Stimulated activated CD4-positive, alpha-beta T cell treated with anti-CD3 and anti-CD28 coated beads, TNF-alpha, amount 100 ng/mL, for 48 hours (primary cell): ENCODE measurements at places on chromosomes 1 and 21.
A peak's percentile ranks its signal among the peaks of the same experiment; 100 is the strongest.

GRCh38 chr1:245549996-245550719 lies 395.4 kb downstream of the KIF26B start:
- no peak for DNase-seq

DNA sequence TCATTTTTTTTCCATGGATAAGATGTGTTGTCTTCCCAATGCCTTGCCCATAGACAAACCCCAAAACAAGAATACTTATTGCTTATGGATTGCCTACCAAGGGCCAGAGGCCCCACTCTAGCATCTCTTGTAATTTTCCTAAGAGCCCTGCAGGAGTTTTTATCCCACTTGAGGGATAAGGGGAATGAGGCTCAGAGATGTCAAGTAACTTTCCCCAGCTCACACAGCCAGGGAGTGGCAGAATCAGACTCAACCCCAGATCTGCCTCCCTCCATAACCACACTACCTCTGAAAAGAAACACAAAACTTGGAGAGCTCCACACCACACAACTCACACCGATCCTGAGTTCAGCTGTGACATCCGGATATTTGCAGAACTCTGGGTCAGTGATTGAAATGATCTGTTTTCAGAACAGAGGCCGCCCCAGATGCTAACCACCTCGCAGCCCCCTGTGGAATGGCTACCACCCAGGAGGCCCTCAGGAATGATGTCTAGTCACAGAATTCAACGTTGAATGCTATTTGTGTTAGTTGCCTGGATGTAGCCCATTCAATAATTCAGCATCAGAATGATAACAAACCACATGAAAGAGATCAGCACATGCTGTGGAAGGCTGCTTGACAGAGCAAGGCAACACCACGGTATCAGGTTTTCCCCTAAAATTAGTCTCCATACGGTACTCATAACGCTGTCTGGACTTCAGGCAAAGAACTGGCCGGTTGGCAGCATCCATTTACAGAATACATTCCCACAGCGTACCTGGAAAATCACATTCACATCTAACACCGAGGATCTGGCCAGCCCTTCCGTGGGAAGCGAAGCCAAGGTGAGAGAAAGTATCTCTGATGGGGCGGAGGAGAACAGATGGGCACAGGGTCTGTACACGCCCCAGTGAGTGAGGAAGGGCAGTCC lies 231.9 kb downstream of the TOMM20 start:
- DNase-seq = no peak

DNA sequence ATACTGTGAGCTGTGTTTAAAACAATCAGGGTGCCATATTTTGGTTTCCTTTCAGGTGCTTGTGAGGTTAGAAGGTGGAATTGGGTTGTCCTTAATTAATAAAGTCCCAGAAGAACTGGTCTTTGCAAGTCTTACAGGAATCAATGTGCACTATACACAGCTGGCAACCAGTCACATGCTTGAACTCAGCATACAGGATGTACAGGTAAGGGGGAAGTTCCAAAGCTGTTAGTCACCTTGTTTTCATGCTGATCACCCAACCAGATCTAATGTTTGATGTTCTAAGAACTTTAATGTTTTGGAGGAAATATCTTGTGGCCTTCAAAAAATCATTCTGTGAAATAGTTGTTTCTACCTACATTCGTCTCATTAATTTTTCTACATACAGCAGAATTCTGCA lies 156.3 kb downstream of the VPS13D start:
- no peak for DNase-seq

DNA sequence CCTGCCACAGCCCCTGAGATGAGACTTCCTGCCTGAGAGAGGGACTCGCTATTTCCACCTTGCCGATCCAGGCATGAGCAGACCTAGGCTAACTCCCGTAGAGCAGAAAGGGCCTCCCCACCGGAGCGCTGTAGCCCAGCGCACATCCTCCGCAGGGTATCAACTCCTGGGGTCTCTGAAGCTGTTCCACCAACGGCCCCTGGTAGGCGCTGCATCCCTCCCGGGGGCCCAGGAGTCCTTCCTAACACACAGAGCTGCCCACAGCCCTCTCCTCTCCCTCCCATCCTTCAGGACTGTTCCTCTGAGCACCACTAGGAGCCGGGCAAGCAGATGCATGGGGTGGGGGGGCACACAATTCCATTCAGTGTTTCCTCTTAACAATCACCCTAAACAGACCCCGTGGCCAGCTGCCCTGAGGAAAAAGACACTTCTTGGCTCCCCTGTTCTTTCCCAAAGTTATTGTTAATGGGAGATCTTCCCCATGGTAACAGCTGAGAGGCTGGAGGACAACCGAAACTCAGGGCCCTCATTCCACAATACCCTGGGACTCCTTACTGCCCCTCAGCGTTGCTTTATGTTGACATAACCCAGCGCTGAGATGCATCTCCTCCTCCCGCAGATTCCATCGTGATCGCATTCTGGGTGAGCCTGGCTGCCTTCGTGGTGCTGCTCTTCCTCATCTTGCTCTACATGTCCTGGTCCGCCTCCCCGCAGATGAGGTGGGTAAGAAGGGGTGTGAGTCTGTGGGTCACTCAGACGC lies 7.5 kb downstream of the MRAP start:
- no peak for DNase-seq

DNA sequence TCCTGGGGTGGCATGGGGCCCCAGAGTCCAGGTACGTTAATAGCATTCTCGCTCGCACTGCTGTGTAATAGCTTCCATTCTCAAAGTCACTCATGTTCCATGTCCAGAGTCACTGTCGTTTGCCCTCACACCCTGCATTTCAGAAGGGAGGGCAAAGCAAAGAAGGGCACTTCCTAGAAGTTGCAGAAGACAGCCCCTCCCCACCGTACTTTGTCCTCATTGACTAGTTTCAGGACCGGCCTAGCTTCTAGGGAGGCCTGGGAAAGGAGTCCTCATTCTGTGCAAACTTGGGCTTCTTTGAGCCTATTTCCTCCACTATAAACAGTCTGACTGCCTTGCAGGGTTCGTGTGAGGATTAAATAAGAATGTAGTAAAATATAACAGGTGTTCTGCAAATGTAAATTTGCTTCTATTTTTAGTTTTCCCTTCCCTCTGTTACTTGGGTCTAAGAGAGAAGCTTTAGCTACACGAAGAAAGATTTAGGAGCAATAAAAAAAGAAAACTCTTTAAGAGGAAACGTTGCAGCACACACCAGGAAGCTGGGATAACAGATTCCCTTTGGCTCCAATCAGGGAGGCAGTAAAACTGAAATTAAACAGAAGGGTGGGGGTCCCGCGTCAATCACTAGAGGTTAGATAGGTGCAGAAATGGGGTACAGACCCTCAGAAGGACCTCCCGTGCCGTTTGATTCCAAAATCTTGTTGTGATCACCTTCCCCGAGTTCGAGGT lies 40.1 kb downstream of the ACTL8 start:
- no peak for DNase-seq

DNA sequence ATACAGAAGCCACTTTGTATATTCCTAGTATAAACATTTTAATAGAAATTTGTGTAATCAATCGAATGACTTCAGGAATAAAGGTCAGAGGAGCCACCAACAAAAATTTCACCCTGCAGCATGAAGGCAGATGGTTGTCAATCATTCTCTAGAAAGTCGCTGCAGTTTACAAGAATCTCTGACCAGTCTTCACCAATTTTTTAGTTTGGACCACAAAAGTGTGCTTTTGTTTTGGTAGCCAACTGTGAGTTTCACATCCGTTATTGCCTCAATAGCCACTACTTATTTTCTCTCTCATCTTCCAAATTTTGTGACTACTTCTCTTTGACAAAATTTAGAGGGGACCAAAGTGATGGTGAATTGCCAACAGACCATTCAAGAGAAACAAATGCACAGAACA lies 1155.6 kb downstream of the AMY1C start:
- no peak for DNase-seq

GRCh38 chr1:1966071-1966740 lies 37.4 kb downstream of the CFAP74 start:
- DNase-seq = no peak

- DNase-seq = no peak
These were observed 33.6 kb downstream of the RUNX1 start for GRCh38 chr21:35015435-35016024.

GRCh38 chr1:176241385-176242015 lies 34.4 kb upstream of the COP1 start:
- DNase-seq = no peak

GRCh38 chr1:155091071-155092051 lies 12.7 kb downstream of the EFNA3 start:
- DNase-seq = peak; percentile 80

- DNase-seq = no peak
These were observed 4.5 kb downstream of the EDARADD start for GRCh38 chr1:236398538-236398937.

DNA sequence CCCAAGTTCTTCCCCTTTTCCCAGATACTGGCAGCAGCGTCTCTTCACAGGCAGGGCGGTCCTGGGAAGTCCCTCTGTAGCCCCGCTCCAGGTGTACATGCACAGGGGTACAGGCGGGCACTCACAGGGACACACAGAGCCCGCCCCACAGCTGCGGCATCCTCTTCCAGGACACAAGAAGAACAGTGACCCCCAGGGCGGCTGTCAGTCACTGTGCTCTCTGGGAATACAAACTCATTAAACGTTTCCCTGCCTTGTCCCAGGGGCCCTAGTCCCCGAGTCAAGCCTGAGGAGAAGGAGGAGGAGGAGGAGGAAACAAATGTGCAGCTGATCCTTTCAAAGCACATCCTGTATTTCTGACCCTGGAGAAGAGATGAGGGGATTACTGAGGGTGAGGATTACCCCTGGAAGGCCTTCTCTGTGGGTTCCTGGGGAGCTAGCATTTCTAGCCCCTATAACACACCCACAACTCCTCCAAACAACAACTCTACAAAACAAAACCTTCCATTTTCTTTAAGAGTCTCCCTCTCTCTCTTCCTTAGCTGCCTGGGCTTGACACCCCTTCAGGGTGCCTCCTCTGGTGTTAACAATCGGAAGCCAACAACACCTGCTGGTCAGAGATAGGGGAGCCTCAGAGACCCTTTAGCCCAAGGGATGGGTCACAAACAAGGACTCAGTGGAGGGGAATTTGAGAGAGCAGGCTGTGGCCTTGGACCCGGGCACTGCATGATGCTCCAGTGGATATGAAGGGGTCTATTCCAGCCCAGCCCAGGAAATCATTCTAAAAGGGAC lies 28.4 kb upstream of the DMBX1 start:
- DNase-seq = no peak

DNA sequence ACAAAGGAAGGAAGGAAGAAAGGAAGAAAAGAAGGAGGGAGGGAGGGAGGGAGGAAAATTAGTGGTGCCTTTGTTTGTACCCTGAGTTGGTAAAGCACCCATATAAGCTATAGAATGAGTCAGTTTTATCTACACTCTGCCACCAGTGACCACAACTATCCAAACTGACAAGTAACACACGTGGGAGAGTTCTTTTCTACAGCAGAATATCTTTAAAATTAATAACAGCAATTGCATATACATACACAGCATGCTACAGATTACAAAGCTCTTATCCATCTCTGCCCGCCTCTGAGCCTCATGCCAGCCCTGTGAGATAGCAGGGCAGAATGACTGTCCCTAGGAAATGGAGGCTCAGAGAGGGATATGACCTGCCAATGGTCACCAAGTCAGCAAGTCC lies 20.3 kb downstream of the CDCP2 start:
- no peak for DNase-seq

- no peak for DNase-seq
These were observed 155.4 kb downstream of the ZNF648 start for GRCh38 chr1:181905944-181906597.

DNA sequence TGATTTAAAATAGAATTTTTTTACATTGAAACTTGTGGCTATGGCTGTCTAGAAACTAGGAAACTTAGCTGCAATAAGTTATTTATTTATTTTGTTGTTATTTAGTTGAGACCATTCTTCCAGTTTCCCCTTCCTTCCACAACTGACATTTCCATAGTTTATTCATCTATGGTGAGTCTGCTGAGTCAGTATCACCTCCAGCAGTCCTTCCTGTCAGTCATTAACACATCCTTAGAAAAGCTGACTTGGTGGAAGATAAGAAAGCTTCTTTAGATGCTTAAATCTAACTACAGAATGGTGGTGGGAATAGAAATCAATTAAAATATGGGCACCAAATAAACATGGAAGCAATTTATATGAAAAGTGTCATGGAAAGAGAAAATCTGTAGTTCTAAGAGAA lies 714.0 kb downstream of the RWDD3 start:
- no peak for DNase-seq

- DNase-seq = no peak
These were observed 138.8 kb upstream of the WNT4 start for GRCh38 chr1:22281521-22282363.

- DNase-seq = no peak
These were observed 125.0 kb downstream of the TIAM1 start for GRCh38 chr21:31218830-31219608.

DNA sequence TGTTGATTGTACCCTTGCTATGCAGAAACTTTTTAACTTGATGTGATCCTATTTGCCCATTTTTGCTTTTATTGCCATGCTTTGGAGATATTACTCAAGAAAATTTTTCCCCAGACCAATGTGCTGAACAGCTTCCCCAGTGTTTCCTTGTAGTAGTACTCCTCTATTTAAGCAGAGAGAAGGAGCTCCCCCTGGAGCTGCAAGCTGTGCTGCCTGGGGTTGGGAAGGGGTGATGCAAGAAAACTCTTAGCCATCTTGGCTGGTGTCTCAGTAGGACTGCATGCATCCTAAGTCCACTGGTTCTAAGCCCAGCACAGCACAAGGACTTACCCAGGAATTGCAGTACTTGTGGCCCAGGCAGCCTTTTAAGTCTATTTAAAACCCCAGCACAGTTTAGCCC lies 121.6 kb downstream of the NTMT2 start:
- no peak for DNase-seq

DNA sequence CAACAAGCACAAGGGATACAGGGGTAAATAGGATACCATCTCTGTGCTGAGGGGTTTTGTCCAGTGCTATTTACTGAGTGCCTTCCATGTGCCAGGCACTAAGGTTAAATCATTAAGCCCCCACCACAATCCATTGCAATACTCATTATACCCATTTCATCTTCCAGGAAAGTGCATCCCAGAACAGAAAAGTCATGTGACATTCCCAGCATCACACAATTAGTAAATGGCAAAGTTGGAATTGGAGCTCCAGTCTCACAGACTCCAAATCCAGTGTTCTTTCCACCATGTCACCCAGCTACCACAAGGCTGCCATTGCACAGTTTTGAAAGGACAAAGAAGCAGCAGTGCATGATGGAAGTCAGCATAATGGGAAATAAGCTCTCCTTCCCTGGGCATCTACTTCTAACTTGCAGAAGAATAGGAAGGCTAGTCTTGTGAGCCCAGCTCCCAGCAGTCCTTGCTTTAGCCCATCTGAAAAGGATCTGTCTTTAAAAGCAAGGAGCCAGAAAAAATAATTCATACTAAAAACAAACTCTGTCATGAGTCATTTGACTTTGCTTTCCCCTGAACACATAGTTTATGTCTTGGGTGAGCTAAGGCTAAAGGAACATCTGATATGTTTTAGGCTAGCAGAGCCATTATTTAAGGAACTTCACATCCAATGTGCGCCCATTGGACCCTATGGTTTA lies 111.4 kb upstream of the HOOK1 start:
- DNase-seq = no peak

- DNase-seq = peak; percentile 96
These were observed at the start of gene PNRC2 for GRCh38 chr1:23959461-23960290. Gene PNRC2 (plus strand): TSS chr1:23959828. CDS start chr1:23961458, 1,630 bp downstream.

DNA sequence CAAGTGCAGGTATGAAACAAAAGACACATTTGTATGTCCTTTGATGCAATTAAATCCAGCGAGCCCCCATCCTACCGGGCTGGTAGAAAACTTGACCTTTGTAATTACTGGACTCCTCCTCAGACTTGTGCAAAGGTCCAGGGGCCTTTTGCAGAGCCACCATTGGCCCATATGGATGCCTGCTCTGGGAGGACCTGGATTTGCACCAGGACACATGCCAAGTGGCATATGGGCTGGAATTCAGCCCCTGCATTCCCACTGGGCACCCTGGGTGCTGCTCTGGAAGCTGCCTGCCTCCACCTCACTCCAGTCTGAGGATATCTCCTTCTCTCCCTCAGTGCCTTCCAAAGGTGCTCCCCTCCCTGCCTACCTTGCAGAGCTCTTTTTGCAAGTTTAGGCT lies 36.0 kb downstream of the LACTBL1 start:
- no peak for DNase-seq
